PC-3 (cell line): ENCODE measurements at places on chromosomes 6 and 20.

DNA sequence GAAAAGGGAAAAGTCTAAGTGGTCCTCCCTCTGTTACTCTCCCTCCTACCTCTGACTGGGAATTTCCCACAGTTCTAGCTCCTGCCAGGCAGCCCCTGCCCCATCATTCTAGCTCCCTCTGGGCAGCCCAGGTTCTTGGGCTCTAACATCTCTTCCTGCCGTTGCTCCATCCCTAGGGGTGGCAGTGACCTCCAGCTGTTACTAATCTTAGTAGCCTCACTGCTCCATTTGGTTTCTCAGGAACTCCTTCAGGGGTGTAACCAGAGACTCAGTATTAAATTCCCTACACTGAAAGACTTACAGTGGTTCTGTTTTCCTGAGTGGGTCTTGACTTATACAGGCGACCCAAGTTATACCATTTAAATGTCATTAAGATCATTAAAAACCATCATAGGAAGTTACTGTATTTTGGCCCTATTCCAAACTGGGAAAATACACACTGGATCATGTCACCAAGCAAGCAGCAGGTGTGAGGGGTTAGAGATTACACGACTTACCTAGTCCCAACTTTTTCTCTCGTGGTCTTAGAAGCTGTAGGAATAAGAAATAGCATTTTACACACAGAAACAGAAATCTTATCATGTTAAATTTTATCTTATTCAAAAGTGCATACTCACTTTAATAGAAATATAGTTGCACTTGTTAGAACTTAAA is 10.1 kb downstream of the DPM1 start:
- no peak for DNase-seq

GRCh38 chr6:168533414-168533813 is 92.4 kb downstream of the SMOC2 start:
- no peak for DNase-seq

GRCh38 chr6:81741689-81742088 is 10.8 kb downstream of the TENT5A start:
- no peak for DNase-seq

DNA sequence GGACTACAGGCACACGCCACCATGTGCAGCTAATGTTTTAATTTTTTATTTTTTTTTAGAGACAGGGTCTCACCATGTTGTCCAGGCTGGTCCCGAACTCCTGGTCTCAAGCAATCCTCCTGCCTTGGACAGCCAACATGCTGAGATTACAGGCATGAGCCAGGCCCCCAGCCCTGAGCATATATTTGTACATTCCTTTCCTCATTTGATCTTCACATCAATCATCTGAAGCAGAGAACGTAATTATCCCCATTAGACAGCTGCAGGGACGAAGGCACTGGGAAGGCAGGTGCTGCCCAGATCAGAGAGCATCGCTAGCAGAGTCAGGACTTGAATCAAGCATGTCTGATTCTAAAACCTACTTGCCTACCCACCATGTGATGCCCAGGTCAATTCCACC is 41.0 kb upstream of the SIRPA start:
- no peak for DNase-seq

DNA sequence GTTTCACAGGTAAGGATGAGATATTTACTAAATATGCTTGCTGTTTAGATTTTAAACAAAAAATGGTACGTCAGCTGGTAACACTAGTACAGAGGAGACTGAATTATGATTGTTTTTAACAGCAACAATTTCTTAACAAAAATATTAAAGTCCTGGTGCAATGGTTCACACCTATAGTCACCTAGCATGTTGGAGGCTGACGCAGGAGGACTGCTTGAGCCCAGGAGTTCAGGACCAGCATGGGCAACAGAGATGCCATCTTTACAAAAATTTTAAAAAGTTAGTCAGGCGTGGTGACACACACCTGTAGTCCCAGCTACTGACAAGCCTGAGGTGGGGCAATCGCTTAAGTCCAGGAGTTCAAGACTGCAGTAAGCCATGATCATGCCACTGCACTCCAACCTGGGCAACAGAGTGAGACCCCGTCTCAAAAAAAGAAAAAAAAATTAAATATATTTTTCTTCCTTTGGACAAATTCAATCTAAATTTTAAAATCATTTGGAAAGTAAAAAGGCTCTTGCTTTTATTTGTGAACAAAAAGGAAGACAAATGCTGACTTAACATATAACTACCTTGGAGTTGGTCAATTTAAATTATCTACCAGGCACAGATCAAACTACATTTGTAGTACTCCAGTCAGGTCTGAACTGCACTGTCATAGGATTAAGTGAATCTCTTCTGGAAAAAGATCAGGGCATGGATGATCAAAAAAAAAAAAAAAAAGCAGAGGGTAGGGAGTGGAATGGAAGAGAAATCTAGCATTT is 38.2 kb upstream of the RUNX2 start:
- no peak for DNase-seq

- DNase-seq = peak; percentile 73
These were observed at the start of gene THBD for GRCh38 chr20:23049201-23050075. TSS of gene THBD (minus strand) at chr20:23049672. CDS start at chr20:23049504, 168 bp downstream.

DNA sequence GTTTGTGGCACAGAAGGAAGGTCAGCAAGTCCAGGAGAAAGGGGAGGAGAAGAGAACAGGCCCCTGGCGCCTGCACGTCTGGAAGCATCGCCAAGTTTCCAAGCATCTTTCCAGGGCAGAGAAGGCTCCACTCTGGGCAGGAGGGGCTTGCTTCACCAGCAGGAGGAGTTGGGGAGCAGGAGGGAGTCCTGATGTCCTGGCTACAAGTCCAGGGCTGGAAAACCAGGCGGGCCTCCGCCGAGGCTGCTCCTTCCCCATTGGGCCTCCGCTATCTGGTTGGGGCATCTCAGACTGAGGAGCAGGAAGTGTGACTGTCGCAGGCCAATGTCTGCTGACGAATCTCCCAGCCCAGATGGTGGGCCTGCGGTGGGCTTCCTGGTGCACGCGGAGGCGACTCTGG is 421.9 kb downstream of the PREX1 start:
- DNase-seq = no peak
